Activated CD4-positive, alpha-beta T cell treated with anti-CD3 and anti-CD28 coated beads for 36 hours (primary cell): ENCODE measurements at places on chromosomes 2 and 18.
A peak's percentile ranks its signal among the peaks of the same experiment; 100 is the strongest.

DNA sequence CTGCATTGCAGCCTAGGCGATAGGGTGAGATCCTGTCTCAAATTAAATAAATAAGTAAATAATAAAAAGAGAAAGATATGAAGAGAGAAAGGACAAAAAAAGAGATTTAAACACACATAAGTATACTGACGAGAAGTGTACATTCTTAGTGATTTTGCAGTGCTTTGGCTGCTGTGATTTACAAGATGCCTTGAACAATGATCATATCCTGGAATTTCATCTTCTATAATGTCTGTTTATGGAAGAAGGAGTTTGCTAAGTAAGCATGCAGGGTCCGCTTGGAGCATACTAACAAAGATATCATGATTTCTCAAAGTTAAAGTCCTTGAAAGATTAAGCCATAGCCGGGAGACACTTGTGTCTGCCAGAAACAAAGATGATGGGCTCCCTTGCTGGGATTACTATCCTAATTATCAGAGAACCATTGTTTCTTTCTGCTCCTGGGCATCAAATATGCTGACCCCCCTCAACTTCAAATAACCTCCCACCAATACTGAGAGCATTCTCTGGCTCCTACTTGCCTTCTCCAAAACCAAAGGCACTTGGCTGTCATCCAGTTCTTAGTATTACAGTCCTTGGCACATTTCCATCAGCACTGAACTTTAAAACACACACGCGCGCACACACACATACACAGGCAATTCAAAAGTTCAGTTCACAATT is 47.5 kb upstream of the STAM2 start:
- H3K27me3 ChIP-seq = peaks cover 8% of the 10 kb centered on the region
- DNase-seq = peak; percentile 9
- no peaks in the 10 kb centered on the region for H3K4me1 ChIP-seq
- H3K4me3 ChIP-seq = no peak overlapping the region
- no peaks in the 10 kb centered on the region for H3K36me3 ChIP-seq

GRCh38 chr18:7592305-7593071 is 25.4 kb downstream of the PTPRM start:
- no peaks in the 10 kb centered on the region for H3K36me3 ChIP-seq
- H3K27me3 ChIP-seq = no peaks in the 10 kb centered on the region
- H3K4me1 ChIP-seq = no peaks in the 10 kb centered on the region
- no peak for DNase-seq
- H3K4me3 ChIP-seq = no peak overlapping the region

DNA sequence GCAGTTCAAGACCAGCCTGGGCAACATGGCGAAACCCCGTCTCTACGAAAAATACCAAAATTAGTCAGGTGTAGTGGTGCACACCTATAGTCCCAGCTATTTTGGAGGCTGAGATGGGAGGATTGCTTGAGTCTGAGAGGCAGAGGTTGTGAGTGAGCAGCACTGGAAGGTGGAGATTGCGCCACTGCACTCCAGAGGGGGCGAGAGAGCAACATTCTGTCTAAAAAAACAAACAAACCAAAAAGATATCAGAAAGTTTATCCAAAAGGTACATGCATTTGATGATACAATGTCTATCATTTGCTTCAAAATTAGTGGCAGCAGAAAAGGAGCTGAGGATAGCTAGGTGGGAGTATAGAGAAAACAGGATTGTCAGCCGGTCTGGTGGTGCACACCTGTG is 39.8 kb upstream of the CABLES1 start:
- H3K4me3 ChIP-seq = no peak overlapping the region
- H3K27me3 ChIP-seq = no peaks in the 10 kb centered on the region
- no peak for DNase-seq
- H3K4me1 ChIP-seq = peaks cover 4% of the 10 kb centered on the region
- H3K27ac ChIP-seq = no peak overlapping the region
- no peaks in the 10 kb centered on the region for H3K36me3 ChIP-seq

DNA sequence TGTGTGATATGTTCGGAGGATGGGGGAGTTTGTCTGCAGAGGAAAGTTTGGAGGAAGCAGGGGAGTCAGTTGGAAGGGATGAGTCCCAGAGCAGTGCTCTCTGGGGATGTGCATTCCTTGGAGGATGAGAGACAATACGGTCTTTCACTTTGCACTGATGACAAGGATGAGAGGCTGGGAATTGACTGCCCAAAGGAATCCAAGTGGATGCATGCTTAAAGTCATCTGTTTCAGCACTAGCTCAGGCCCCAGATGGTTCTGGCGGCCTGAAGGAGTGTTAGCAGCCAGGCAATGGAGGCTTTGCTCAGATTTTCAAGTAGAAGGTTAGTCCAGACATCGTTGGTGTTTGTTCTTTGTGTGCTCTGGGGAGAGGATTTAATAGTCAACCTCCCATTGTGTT is 100.2 kb downstream of the CRIM1 start:
- no peaks in the 10 kb centered on the region for H3K36me3 ChIP-seq
- H3K4me1 ChIP-seq = no peaks in the 10 kb centered on the region
- no peak overlapping the region for H3K27ac ChIP-seq

DNA sequence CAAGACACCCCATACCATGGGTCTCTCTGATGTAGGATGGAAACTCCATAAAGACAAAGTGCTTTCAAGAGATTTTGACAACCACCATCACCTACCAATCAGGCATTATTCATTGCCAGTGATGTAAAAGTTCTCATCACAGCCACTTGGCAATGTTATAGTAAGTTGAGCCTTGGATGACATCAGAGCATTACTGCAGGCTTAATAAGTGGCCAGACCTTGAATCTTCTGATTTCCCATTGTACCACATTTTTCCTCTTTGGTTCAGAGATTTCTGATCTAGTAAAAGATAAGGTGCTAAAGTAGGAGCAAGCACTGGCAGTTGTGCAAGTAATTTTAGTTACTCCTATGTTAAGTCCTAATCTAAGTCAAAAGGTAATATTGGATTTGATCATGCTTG is 36.5 kb downstream of the OSR1 start:
- no peaks in the 10 kb centered on the region for H3K4me1 ChIP-seq
- H3K27ac ChIP-seq = no peak overlapping the region
- H3K27me3 ChIP-seq = no peaks in the 10 kb centered on the region
- H3K4me3 ChIP-seq = no peak overlapping the region
- no peaks in the 10 kb centered on the region for H3K36me3 ChIP-seq

- H3K27ac ChIP-seq = peak overlapping the region; percentile 91
- peak overlapping the region; percentile 68 for H3K4me3 ChIP-seq
- H3K27me3 ChIP-seq = no peaks in the 10 kb centered on the region
- peaks cover 80% of the 10 kb centered on the region for H3K4me1 ChIP-seq
- H3K36me3 ChIP-seq = peaks cover 4% of the 10 kb centered on the region
These were observed 5.0 kb upstream of the TET3 start for GRCh38 chr2:73979686-73980085.

- no peaks in the 10 kb centered on the region for H3K4me1 ChIP-seq
- DNase-seq = no peak
- H3K4me3 ChIP-seq = no peak overlapping the region
- H3K27ac ChIP-seq = no peak overlapping the region
- H3K36me3 ChIP-seq = no peaks in the 10 kb centered on the region
These were observed 261.4 kb downstream of the DYSF start for GRCh38 chr2:71714601-71715240.

DNA sequence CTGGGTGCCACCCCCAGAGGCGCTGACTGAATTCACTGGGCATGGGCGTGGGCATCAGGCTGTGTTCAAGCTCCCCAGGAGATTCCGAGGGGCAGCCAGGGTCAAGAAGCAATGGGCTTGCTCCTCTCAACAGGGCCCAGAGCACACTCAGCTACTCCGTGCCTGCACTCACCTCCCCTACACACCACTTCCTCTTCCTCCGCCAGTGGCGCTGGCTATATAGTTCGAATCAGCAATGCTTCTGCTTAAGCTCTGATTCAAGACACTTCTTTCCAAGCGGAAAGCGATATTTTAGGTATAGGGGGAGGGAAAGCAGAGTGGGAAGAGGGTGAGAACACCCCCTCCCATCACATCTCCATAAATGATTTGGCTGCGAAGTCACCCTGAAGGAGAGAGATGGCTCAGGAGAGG is 42.1 kb downstream of the CRACDL start:
- DNase-seq = no peak
- H3K4me1 ChIP-seq = no peaks in the 10 kb centered on the region
- H3K27me3 ChIP-seq = no peaks in the 10 kb centered on the region
- no peaks in the 10 kb centered on the region for H3K36me3 ChIP-seq

- no peak overlapping the region for H3K4me3 ChIP-seq
- no peaks in the 10 kb centered on the region for H3K36me3 ChIP-seq
- H3K27ac ChIP-seq = no peak overlapping the region
- no peak for DNase-seq
- H3K27me3 ChIP-seq = no peaks in the 10 kb centered on the region
These were observed 631.0 kb upstream of the NXPH2 start for GRCh38 chr2:139411236-139411635.

GRCh38 chr2:212831671-212832199 is 293.1 kb upstream of the ERBB4 start:
- H3K27me3 ChIP-seq = no peaks in the 10 kb centered on the region
- H3K27ac ChIP-seq = no peak overlapping the region
- DNase-seq = no peak
- H3K4me1 ChIP-seq = no peaks in the 10 kb centered on the region

DNA sequence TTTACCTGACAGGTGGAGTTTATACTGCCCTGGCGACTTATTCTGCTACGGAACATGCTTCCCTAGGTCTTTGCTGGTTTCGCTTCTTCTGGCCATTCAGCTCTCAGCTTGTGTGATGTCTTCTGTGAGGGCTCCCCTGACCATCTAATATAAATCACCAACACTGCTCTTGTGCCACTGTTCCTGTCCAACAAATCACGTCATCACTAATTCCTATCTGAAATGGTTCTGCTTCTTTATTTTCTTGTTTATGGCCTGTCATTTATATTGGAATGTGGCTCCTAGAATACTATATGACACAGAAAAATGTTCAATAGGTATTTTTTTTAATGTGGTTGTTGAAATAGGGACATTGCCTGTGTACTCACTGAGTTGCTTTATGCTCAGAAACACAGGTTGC is 171.5 kb downstream of the CD8B2 start:
- H3K27ac ChIP-seq = no peak overlapping the region
- DNase-seq = no peak
- no peak overlapping the region for H3K4me3 ChIP-seq
- H3K36me3 ChIP-seq = no peaks in the 10 kb centered on the region
- H3K4me1 ChIP-seq = no peaks in the 10 kb centered on the region

GRCh38 chr18:34083910-34084535 is 140.7 kb downstream of the NOL4 start:
- no peaks in the 10 kb centered on the region for H3K36me3 ChIP-seq
- H3K27ac ChIP-seq = no peak overlapping the region
- H3K27me3 ChIP-seq = no peaks in the 10 kb centered on the region
- no peak overlapping the region for H3K4me3 ChIP-seq

GRCh38 chr2:10078704-10079265 is 1.4 kb downstream of the CYS1 start:
- peaks cover 71% of the 10 kb centered on the region for H3K27me3 ChIP-seq
- DNase-seq = no peak
- H3K4me3 ChIP-seq = peak overlapping the region; percentile 42

DNA sequence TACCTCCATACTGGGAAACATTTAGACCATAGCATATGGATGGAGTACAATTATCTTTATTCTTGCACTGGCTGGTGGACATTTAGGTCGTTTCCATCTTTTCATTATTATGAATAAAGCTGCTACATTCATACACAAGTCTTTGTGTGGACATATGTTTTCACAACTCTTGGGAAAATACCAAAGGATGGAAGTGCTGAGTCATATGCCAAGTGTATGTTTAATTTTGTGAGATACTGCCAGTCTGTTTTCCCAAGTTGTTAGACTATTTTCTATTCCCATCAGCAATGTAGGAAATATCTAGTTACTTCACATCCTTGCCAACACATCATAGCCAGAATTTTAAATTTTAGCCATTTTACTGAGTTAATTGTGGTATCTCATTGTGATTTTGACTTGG is 91.5 kb downstream of the GALNT13 start:
- DNase-seq = no peak
- no peaks in the 10 kb centered on the region for H3K27me3 ChIP-seq
- H3K4me1 ChIP-seq = no peaks in the 10 kb centered on the region
- no peak overlapping the region for H3K4me3 ChIP-seq

DNA sequence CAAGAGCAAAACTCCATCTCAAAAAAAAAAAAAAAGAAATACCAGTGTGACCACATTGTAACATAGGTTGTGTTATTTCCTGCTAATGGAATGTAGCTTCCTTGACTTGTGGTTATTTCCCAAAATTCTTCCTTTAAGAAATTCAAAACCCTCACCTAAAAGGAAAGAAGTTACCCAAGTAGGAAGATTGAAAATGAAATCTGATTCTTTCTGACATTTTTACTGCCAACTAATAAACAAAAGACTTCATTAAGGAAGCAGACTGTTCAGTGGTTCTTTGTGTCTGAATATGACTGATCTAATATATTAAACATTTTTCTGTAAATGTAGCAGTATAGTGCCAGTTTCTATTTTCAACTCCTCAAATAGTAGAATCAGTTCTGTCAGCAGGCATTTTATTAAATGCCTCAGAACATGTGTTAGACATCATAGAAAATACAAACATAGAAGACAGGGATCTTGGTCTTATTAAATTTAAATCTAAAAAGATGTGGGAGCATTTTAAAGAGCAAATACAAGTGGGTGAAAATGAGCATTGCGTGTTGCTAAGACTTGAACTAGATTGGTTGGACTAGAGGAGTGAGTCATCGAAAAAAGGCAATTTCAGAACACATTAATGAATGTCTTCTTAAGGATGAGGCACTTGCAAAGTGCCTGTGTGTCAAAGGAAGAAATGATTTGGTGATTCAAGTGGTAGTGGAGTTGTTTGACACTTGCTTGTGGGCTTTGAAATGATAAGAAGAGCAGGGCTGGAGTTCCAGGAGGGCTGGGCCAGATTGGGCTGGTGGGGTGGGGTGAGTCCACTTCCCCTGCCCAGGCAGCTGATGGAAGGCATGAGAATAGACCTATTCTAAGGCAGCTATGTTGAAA is 53.4 kb downstream of the PKP4 start:
- DNase-seq = peak; percentile 18
- no peak overlapping the region for H3K27ac ChIP-seq
- peaks cover 22% of the 10 kb centered on the region for H3K4me1 ChIP-seq
- no peaks in the 10 kb centered on the region for H3K27me3 ChIP-seq
- H3K36me3 ChIP-seq = no peaks in the 10 kb centered on the region

DNA sequence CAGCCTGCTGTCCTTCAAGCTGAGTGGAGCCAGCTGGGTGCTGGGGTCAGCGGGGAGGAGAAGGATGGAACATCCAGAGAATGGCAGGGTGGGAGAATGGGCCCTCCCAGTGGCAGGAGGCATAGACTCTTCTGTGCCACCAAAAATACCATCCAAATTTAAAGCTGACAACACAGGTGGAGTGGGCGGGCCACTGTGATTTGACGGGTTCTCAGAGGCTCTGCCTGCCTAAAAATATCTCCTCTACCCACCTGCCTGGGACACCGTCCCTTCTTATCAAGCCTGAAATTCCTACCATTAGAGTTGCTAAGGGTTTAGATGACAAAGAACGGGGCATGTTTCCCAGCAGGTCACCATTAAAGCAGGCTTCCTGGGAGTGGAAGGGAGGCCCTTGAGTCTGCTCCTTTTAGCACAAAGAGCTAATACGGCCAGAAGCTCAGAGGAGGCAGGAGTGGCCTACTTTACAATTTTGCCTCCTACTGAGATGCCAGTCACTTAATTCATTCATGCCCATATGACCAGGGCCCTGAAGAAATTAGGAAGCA is 19.8 kb upstream of the MARCHF4 start:
- peaks cover 22% of the 10 kb centered on the region for H3K4me1 ChIP-seq
- H3K4me3 ChIP-seq = no peak overlapping the region
- no peak overlapping the region for H3K27ac ChIP-seq
- no peaks in the 10 kb centered on the region for H3K36me3 ChIP-seq
- no peaks in the 10 kb centered on the region for H3K27me3 ChIP-seq

- H3K4me1 ChIP-seq = no peaks in the 10 kb centered on the region
- no peak overlapping the region for H3K27ac ChIP-seq
- no peak overlapping the region for H3K4me3 ChIP-seq
- DNase-seq = no peak
- no peaks in the 10 kb centered on the region for H3K36me3 ChIP-seq
These were observed 582.2 kb downstream of the CPS1 start for GRCh38 chr2:211138551-211138950.

- H3K27me3 ChIP-seq = peaks cover 7% of the 10 kb centered on the region
- no peak overlapping the region for H3K4me3 ChIP-seq
- H3K36me3 ChIP-seq = no peaks in the 10 kb centered on the region
These were observed 201.0 kb downstream of the CYRIA start for GRCh38 chr2:16464641-16465040.
